ENCODE measurements at places on chromosomes 1 and 21.

GRCh38 chr1:29845910-29846309 is 609.6 kb downstream of the PTPRU start:
- DNase-seq: no peak

- DNase-seq: no peak
Measured at GRCh38 chr1:96515430-96515829, 206.2 kb upstream of the PTBP2 start.

GRCh38 chr1:245298781-245299180 is 144.0 kb downstream of the KIF26B start:
- DNase-seq: peak; percentile 85

DNA sequence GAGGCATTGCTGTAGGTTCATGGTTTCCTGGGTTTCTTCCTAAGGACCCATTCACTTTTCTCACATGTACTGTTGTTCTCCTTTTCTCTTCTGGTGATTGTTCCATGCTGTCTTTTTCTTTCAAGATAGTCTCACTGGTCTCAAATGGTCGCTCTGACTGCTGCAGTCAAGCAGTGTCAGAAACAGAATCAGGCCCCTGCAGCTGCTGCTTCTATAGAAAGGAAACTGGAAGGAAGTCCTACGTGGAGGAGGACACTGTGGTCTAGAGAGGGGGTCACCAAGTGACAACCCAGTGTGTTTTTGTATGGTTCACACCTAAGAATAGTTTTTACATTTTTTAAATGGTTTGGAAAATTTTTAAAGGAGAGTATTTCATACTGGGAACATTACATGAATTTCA is 2.4 kb downstream of the NECAP2 start:
- no peak for DNase-seq

DNA sequence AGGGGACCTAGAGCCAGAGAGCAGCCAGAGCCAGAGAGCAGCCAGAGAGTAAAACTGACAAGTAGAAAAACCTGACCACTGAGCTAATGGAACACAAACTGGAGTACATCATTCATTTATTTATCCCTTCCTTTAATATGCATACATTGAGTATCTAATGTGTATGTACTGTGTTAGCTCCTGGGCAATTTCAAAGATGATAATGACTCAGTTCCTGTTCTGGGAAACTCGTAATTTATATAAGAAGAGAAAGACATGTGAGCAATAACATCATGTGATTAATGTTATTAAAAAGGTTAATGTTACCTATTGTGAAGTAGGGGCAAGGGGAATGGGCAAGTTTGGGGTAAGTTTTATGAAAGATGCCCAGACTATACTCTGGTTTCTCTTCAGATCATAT is 199.9 kb downstream of the TNR start:
- DNase-seq: no peak

DNA sequence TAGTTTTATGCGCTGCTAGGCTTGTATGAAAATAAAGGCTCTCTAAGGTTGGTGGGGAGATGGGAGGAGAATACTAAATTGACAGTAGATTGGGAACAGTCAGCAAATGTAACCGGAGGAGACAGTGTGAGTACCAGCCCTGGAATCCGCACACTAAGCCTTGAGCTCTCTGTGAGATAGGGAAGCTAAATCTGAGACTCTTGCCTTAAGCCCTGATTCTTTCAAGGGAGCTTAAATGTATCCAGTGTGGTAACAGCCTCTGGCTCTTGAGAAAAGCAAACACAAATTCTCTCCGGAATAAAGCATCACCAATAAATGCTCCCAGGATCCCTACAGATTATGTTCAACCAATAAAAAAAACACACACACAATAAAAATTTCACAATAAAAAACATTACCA is 33.0 kb upstream of the PDPN start:
- no peak for DNase-seq

DNA sequence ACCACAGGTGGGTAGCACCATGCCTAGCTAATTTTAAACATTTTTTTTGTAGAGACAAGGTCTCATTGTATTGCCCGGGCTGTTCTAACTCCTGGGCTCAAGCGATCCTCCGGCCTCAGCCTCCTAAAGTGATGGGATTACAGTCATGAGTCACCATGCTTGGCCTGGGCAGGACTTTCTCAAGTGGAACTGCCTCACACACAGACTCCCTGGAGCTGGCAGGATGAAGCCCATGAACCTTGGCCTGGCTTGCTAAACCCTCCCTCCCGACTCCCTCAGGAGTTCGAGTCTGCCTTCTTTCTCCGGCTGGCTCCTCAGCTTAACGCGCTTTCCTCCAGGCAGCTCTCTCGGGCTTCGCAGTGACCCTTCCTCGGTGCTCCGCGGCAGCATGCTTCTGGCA is 7.7 kb upstream of the ECE1 start:
- peak; percentile 32 for DNase-seq

GRCh38 chr1:160400223-160400645 is at the start of gene VANGL2:
Gene VANGL2, plus strand, starts transcription at chr1:160400564. Its CDS starts 15,274 bp downstream, at chr1:160415838.
- DNase-seq: peak; percentile 71

DNA sequence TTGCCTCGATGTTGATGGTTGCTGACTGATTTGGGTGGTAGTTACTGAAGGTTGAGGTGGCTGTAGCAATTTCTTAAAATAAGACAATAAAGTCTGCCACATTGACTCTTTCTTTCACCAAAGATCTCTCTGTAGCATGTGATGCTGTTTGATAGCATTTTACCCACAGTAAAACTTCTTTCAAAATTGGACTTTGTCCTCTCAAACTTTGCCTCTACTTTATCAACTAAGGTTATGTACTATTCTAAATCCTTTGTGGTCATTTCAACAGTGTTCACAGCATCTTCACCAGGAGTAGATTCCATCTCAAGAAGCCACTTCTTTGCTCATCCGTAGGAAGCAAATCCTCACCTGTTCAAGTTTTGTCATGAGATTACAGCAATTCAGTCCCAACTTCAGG is 93.2 kb downstream of the PHTF1 start:
- no peak for DNase-seq

GRCh38 chr1:56511364-56511763 is 68.0 kb downstream of the PLPP3 start:
- DNase-seq: no peak

DNA sequence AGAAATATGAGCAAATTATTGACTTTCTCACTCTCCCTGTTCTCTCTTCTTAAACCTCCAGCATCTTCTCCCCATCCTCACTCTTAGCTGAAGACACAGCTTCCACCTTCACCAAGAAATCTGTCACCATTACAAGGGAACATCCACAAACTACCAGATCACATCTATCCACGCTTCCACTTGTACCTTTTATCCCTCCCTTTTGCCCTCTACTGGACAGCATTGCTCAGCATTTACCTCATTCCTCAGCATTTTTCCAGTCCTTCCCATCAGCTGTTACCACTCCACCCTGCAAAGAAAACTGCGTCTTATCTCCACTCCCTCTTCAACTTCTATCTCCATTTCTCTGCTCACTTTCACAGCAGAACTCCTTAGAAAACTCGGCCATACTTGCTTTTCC is 42.6 kb downstream of the KCNJ6 start:
- DNase-seq: no peak

- no peak for DNase-seq
Measured at GRCh38 chr1:2968471-2968881, 52.8 kb upstream of the ACTRT2 start.

GRCh38 chr1:184031409-184032107 is 6.0 kb downstream of the COLGALT2 start:
- DNase-seq: no peak

DNA sequence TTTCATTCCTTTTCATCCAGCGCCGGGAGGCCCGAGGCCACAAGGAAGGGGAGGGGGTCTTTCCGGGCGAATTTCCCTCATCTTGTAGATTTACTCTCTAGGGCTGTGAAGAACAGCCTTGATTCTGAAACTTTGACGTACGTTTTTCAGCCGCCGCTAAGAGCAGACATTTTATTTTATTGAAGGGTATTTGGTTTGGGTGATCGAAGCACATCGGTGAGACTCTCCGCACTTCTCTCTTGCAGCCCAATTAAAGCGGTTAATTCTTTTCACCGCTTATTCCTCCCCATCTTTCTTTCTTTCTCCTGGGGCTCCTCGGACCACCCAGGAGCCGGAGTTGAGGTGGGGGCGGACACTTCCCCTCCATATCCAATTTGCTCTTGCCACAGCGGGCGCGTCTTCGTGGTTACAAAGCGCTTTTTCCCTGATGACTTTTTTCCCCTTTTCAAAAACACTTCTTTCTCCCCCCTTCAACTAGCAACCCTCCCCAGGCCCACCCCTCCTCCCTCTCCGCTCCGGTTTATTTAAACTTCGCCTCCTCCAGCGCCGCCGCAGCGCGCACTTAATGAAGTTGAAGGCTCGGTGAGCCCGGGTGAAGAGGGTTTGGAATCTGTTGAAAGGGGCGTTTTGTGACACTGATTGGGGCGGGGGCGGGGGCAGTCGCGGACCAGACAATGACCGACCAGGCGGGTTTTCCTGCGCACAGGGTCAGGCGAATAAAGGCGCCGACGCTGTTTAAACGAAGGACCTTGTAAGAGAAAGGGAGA is 5.9 kb downstream of the FOXD2 start:
- no peak for DNase-seq

DNA sequence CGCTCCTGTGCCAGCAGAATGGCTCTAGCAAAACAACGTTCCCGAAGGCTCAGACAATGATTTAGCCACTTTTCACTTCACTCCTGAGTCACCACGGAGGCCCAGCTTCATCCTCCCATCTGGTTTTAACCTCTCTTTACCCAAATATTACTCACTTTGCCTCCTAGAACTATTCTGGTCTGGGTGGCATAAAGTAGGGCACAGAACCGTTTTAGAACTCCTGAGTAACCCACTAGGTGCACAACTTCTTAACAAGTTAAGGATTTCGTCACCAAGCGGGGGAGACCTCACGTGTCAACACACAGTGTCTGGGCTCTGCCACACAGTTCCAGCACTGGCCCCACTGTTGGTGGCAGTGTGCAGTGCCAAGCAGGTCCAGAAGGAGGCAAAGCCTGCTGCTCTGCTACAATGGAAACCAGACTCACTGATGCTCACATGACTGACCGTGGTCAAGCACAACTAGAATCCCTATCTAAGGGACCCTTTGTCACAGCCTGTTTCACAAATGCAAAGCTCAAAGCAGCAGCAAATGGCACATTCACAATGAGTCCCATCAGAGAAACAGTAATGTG is 121.7 kb downstream of the SIPA1L2 start:
- no peak for DNase-seq

DNA sequence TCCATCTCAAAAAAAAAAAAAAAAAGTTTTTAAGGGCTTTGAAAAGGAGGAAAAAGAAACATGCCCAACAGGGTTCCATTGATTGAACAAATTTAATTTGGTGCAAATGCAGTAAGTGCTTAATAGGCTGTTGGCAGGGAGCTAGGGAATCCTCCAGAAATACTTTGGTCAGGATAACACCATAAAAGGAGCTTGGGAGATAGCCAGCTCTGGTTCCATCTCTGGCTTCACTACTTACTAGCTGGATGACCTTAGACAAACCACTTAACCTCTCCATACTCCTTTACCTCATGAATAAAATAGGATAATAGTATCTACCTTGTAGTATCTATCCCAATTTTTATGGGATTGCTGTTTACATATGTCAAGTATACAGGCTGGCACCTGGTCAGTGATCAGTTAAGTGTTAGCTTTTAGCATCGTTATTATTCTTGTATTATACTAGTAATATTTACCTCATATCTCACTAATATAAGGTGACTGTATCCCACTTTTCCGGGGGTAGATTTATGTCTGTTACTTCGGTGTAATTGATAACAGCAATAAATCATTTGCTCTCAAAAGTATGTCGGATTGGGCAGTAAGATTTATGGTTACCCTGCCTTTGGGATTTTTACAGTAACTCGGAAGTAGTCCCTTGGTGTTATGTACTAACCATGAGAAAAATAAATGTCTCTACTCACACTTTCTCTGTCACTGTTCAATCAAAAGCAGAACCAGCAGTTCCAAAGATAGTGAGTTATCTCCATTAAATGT is 36.4 kb downstream of the BTG3 start:
- DNase-seq: no peak

DNA sequence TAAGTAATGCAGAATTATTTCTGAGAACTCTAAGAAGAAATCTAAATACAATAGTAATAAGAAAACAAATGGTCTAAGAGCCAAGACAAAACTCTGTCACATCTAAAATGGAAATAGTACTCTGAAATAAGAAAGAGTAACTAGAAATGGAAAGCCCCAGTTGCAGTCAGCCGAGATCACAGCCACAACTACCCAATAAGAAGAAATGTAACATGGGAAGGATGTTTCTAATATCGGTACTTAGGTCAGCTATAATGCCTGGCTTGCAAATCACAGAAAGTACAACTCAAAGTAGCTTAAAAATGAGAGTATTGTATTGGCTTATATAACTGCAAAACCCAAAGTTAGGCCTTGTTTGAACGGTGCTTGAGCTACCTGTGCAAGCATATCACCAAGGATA is 58.6 kb upstream of the USP25 start:
- no peak for DNase-seq
